Anterior cingulate cortex (tissue), 58 donors: ENCODE measurements at places on chromosomes 4 and X.

DNA sequence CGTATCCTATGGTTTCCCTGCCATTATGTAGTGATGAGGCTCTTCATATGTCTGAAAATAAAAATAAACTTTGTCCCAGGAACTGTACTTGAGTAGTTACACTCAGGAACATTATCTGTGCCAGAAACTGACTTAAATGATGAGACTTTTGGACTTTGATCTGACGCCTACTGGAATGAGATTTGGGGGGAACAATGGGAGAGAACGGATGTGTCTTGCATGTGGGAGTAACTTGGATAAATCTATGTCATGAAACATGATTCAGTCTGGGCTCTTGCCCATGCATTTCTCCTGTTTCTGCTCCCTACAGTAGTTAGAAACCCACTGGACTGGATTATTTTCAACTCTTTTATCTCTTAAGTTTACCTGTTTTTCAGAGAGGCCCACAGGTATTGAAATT, 2351.4 kb downstream of the PCDH7 start:
- DNase-seq, result no peak

- DNase-seq, result no peak
Observed at GRCh38 chrX:18158963-18159362, 61.7 kb downstream of the BEND2 start.

GRCh38 chr4:176833400-176834175, 40.9 kb upstream of the VEGFC start:
- no peak for DNase-seq

DNA sequence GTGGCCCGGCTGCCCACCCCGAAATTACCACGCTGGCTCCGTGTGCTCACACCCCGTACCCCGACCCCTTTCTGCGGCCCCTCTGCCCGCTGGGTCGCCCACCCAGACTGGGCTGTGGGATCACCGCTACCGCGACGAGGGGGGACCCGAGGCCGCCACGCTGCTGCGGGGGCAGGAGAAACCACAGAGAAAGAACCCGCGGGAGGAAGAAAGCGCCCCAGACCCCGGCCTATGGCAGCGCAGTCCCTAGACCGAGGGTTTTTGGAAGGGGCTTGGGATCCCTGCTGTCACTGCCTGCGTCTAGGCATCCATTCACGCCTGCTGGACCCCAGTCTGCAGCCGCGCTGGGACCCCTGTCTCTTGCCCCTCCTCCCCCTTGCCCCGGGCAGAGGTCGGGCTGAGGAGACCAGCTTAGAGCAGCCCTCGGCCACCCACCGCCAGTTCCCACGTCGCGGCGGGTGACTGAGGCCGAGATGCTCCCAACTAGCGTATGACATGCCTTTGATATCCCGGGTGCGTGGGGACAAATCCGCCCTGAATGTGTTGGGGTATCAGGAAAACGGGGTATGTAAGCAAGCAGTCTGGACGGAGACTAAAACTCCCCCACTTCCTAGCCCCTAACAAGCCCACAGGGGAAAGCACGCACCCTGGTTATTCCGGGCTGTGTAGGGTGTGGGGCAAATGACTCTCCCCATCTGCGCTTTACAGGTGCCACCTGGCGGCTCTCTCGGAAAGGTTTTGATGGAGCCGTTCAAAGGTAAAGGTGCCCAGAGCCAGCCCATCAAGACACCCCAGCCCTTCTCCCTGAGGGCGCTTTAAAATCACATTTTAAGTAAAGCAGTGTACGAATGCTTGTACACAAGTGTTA, 862 bp upstream of the INPP4B start:
- no peak for DNase-seq

DNA sequence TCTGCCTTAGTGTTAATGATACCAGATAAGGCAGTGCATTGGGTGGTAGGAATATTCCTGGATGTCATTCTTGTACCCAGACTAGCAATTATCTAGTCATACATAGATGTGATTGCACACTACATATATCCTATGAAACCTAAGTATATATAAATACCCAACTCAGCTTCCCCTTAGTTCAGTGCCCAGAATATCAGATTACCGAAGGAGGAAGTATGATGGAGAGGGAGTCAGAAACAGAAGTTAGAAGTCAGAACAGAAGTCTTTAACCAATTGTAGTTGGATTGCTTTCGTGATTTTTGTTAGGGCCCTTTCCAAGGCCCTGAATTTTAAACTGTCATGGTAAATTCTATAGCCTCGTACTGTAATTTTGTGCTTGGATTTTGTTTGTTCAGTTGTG, 42.9 kb downstream of the MOB1B start:
- DNase-seq, result no peak

DNA sequence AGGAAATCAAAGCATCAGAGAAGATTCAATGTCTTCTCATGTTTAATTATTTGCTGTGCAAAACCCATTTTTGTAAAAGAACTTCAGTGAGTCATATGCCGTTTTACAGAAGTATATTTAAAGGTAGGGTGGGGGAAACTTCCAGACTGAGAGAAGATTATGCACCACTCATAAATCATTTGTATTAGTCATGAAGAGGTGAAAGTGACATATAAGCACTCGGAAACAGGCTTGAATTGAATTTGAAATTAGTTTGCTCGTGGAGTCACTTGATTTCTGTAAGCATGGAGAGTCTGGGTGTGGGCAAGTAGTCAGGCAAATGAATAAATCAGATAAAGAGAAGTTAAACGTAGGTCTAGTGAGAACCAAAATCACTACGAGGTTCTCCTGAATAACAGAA, 335.1 kb downstream of the ANK2 start:
- no peak for DNase-seq

DNA sequence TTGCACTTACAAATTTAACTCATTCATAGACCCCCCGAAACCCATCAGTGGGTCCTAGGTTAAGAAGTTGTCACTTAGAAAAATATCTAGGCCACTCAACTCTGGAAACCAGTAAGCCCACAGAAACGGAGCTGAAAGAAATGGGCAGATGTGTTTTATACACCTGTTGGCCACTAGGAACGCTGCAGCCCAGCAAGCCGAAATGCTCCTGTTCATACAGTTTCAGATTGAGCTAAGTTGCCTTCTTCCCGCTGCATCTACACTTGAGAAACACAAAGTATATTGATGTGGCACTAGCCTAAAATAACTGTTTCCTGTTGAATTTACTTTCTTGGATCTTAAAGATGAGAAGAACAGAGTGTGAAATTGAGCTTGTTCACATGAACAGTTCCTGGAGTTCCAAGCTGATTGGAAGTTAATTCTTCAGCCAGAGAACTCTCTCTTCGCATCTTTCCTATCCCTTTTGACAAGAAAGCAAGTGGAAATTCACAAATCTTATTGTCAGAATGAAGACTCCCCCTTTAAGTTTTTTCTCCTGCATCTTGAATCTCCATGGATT, 174.1 kb downstream of the RBMX2 start:
- no peak for DNase-seq

- DNase-seq, result no peak
Observed at GRCh38 chr4:74630551-74630950, 163.8 kb downstream of the BTC start.

- no peak for DNase-seq
Observed at GRCh38 chr4:16117164-16117563, 33.3 kb upstream of the PROM1 start.

DNA sequence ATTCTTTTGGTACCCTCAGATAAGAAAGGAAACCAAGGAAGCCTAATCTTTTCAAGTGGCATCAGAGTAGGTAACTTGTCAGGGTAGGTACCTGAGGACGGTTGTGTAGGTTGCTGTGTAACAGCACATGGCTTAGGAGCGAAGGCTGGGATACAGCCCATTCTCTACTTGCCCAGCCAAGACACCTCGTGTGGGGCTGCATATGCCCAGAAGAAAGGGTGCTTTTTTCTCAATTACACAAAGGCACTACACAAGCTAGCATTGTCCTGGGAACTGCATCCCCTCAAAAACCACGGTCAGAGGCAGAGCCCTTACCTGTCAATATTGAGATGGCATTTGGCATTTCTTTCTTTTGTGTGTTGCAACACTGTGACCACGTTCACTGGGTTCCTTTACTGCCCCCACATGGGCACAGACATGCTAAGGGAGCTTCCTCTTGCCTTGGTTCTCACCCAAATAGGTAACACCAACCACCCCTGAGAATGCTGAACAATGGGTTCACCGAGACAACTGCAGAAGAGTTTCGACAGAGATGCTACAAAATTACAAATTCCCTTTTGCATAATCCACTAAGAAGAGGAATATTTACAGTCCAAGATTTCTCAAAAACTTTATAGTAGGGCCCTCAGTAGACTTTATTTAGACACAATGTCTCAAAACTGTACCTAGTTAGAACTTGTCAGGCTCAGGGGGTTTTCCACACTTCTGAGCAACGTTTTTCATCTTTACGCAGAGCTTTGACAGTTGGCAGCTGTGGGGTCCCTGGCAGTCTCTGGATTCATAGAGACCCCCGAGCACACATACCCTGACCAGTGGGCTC, 35.8 kb upstream of the TNIP3 start:
- DNase-seq, result no peak

DNA sequence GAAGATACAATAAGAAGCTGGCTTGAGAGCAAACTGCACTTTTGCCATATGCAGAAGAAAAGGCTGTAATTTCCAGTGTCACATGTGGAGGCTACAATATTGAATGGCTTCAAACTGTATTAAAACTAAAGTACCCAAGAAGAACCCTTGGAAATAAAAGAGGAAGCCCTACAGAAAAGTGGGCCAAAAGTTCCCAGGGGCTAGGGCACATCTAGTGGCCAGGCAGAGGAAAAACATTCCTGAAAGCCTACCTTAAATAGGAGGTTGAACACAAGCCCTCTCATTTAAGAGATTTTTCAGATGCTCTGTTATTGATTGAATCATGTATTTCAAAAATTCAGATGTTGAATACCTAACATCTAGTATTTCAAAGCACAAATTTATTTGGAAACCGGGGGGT, 40.6 kb upstream of the PRDX4 start:
- no peak for DNase-seq

DNA sequence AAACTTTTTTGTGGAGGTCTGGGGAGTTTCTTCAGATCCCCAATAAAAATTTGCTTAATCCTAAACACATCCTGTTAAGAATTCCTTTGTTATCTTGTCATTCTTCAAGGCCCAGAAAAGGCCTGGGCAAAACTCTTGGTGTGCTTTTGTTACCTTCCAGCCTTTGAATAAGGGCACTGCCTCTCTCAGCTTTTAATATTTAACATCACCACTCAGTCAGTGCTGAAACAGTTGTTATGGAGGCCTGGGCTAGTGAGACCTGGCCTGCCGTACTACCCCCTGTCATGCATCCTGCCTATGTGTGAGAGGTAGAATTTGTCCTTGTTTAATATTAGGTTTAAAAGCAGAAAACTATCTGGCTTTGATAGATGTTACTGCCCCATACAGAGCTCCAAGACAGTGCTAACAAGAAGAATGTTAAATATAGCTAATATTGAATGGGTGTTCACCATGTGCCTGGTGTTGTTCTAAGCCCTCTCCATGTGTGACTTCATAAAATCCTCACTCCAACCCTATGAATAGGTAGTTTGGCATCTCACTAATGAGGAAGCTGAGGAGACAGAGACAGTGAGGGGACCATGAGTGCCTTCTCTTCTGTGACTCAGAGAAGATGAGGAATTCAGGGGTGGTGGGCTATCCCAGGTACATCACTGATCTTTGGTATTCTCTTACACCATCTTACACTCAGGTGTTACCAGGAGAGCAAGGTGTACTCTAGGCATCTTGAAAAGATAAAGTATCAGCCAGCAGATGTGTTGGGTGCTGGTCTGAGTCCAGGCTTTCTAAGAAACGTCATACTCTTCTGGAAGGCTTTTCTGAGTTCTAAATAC, 6.2 kb downstream of the PPP1R2C start:
- no peak for DNase-seq

GRCh38 chr4:24172406-24172805, 282.6 kb upstream of the PPARGC1A start:
- no peak for DNase-seq

DNA sequence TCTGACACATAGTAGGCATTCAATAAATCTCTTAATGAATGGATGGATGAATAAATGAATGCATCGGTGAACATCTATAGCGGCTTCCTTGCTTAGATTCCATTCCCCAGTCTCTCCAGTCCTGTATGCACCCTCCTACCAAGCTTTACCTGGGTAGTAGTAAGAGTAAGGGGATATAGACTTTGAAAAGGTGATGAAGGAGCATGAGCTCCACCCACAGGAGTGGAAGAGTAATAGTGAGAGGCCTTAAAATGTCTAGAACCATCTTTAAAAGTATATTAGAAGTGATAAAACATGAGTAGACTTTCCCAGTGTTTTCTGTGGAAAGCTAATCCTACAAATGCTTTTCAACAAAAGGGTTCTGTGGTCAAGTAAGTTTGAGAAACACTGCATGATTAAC, 35.5 kb upstream of the GPC3 start:
- no peak for DNase-seq

- no peak for DNase-seq
Observed at GRCh38 chr4:168887809-168888208, 122.2 kb downstream of the CBR4 start.

DNA sequence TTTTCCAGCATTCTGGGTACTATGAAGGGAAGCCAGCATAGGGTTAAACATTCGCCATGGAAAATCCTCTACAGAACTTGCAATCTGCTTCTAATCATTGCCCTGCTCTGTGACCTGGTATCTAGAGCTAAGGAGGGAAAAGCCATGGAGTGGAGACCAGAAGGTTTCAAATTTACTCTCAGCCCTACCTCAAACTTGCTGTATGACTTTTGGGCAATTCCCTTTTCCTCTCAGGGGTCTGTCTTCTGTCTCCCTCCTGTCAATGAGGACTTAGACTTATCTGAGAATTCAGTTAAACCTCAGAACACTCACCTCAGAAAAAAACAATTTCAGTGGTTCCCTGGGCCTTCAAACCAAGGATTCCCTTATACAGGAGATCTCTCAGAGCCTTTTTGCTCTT, 29.1 kb downstream of the ARHGEF9 start:
- no peak for DNase-seq

GRCh38 chr4:97367878-97368277, 775.4 kb downstream of the STPG2 start:
- no peak for DNase-seq

DNA sequence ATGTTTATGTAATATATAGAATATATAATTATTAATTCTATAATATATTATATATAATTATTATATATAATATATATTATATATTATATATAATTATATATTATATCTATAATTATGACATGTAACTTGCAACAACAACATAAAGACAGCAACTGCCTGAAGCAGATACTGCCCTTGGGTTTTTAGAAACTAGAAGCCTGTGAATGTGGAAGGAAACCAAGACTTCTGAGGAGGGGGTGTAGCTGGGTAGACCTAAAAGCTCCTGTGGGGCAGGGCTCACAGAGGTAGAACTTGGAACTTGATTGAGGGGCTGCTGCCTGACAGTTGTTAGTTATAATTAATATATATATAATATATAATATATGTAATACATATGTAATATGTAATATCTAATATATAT, 167.2 kb upstream of the SLIT2 start:
- no peak for DNase-seq

DNA sequence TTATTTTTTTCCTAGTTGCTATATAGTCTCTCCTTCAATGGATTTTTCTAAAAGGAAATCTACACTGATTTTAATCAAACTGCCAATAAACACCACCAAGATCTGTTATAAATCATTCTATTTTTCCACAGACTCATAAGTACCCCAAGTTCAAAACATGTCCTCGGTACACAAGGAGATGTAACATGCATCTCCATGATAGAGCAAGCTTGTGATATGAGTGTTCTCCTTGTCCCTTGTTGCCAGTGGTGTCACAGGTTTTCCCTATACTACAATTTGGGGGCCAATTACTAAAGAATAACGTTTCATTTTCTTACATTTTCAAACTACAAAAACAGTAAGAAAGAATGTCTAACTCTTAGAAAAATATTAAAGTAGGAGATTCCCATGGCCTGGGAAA, 491 bp downstream of the ARHGEF6 start:
- DNase-seq, result no peak
